Gastrocnemius medialis (tissue), 4 donors: ENCODE measurements at places on chromosomes 7 and 10. TPM values are rescaled to one million over a fixed set of nuclear protein-coding genes. Genes with fewer than 3 reads are reported as not detected.

- DNase-seq: no peak
These were observed 49.5 kb upstream of the ADAM12 start for GRCh38 chr10:126437635-126438406.

GRCh38 chr7:38550836-38551235, 80.3 kb downstream of the AMPH start:
- no peak for DNase-seq

- DNase-seq: no peak
These were observed 114.1 kb upstream of the WNT16 start for GRCh38 chr7:121214657-121215056.

DNA sequence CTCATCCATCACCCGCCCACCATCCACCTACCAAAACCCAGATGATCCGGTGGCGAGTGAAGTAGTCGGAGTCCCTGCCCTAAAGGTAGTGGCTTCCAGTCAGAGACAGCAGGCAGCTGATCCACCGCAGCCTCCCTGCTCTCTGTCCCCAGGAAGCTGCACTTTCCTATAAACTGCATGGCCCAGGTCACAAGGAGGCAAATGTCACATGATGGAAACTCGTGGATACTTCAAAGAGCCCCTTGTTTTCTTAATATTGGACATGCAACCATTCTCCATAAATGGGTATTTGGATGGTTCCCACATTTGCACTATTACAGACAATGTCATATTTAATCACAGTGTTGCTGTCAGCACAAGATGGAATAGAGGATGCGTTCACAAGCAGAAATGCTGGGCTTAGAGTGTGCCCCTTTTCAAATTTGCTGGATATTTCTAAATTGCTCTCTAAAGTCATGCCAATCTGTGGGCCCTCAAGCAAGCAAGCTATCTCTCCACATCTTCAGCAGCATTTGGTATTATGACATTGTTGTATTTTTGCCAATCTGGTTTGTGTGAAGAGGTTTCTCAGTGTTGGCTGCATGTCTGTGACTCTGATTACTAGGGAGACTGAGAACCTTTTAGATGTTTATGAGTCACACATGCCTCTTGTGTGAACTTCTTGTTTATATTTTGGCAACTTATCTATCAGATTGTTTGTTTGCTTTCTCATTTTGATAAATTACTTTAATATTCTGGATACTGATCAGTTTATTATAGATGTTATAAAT, 822.0 kb downstream of the TNS3 start:
- no peak for DNase-seq

DNA sequence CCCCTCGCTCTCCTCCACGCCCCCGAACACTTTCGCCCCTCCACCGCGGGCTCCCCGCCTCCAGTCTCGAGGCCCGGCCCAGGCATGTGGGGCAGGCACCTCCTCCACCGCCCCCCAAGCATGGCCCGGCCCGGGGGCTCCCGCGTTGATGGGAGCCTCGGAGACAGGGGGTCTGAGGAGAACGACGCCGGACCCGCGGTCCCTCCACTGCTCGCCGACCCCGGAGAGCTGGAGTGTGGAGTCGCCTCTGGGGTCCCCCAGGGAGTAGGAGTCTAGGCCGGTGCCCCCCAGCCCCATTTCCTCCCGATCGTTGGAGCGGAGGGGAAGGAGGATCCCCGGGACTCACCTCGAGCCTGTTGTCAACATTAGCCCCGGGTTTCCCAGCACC, 206 bp downstream of the UPF2 start:
- no peak for DNase-seq

GRCh38 chr10:69858201-69858600, 56.5 kb downstream of the COL13A1 start:
- DNase-seq: no peak

GRCh38 chr7:7779888-7780287, 61.5 kb upstream of the RPA3 start:
- no peak for DNase-seq

DNA sequence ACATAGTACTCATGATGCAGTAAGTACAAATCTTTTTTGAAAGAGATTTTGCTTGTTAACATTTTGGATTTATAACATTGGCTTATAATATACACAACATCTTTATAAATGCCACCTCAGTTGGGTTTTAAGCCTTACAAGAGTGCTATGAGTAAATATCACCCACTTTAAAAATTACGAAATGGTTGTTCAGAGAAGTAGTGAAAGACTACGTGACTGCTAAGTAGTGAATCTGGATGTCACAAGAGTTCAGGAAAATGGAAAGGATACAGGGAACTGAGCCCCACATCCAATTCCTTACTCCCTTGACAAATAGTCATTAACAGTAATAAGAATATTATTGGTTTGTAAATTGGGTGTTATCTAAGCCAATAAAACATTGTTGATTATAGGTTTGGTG, 20.0 kb downstream of the TMEM106B start:
- DNase-seq: no peak

- DNase-seq: peak; percentile 72
These were observed 77.9 kb downstream of the PCGF5 start for GRCh38 chr10:91298224-91298871.

ARID5B gene
- 292 TPM for total RNA-seq

R3HCC1L gene
- total RNA-seq: 6.7 TPM

PTPRE gene
- total RNA-seq: 0.97 TPM

TMEM120A gene
- total RNA-seq: 56.7 TPM

AOAH gene
- total RNA-seq: 1.4 TPM
